Heart left ventricle (tissue), 16 donors: ENCODE measurements at places on chromosomes 1 and 21.

GRCh38 chr1:51344602-51345299 lies 14.4 kb upstream of the TTC39A start:
- DNase-seq = no peak

DNA sequence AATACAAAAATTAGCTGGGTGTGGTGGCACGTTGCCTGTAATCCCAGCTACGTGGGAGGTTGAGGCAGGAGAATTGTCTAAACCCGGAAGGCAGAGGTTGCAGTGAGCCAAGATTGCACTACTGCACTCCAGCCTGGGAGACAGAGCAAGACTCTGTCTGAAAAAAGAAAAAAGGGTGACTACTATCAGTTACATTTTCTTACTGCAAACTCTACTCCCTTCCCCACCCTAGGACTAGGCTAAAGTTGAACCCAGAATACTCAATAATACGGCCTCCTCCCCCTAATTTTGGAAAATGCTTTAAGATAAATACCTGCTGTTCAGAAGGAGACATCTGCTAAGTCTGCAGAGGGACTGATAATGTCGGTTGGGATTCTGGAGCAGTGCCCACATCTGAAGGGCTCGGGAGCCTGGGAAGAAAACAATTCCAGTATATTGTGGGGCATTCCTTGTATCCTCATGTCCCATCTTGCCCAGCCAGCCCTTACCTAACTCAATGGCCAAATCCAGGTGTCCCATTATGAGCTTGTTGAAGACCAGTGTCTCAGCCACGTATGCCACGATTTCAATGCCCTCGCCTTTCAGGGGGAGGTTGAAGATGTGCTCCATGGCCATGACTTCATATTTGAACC lies 89.7 kb downstream of the ADCY10 start:
- DNase-seq = no peak

DNA sequence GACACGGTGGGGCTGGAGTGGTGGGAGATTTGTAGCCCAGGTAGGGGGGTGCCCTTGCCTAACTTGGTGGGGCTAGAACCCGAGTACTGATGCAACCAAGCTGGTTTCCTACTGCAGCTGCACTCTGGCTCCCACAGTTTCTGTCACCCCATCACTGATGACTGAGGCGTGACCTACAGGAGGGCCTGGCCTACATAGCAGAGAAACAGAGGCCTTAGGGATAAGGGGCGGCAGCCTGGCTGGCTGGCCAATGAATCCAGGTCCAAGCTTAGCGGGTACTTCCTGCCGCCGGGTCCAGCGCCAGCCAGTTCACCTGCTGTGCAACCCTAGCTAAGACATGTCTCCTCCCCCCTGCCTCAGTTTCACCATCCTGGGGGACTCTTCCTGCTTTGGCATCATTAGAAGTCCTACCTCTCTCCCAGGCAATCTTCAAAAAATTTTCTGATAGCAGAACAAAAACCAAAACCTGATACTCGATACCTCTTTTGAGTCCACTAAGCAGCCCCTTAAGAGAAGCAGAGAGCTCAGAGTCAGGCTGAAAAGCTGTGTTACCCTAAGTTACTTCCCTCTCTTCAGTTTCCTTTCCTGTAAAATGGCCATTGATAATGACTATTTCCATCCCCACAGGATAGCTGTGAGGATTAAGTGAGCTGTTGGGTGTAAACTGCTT lies 27.3 kb upstream of the RNF19B start:
- no peak for DNase-seq

DNA sequence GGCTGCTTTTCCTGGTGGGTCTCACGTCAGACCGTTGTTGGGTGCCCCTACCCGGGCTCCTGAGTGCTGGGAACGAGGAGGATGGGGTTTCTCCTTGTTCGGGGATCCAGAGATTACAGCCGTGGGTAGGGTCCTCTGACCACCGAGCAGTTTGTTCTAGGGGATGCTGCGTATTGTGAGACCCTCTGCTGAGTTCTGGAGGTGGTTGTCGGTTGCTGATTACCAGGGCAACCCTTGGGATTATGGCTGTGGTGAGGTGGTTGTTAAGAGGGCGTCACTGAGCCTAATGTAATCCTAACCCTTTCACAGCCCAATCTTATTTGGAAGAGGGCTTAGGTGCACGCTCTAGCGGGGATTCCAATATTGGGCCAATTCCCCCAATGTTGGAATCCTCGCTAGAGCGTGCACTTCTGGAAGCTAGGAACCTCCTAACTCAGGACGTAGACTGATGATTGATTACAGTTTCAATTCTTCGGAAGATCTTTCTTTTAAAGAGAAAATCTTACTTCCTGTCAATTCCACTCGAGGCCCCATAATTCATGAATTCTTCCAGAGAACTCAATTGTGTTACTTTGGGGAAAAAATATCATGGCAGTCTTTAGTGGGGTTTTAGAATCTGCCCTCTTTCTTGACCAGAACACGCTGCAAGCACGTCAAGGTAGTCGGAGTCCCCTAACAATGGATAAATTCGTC lies 483 bp downstream of the TCEANC2 start:
- DNase-seq = no peak

DNA sequence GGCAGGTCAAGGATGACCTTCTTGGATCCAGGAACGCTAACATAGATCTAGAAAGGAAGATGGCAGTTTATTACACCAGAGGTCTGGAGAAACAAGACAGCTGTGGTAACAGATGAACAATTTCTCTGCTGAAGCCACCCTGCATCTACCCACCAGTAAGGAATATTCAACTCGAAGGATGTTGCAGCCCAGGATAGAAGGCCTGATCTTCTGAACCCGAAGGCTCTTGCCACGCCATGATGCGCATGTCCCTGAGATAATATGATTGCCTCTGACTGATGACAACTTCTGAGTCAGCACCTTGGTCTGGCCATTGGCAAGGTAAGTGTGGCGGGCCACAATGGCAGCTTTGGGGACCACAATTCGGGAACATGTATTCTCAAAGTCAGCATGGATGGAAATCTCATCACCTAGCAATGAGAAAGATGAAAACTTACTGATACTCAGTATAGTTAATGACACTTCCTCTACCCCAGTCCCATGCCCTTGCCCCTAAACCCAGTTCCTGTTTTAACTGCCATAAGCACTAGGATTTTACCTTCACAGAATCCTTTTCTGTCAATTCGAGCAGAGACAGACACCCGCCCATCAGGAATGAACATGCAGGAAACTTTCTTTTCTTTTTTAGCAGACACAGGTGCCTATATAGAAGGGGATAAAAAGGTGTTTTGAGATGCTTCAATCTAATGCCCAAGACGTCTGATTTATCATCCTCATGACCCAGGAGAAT lies 1.8 kb downstream of the TXNIP start:
- DNase-seq = peak; percentile 48

GRCh38 chr1:24154215-24154614 lies 11.3 kb upstream of the IL22RA1 start:
- no peak for DNase-seq

- DNase-seq = no peak
Measured at GRCh38 chr1:93692026-93692425, 10.4 kb upstream of the BCAR3 start.

GRCh38 chr1:231611851-231612250 lies 14.7 kb upstream of the DISC1 start:
- DNase-seq = no peak

GRCh38 chr1:147815503-147815902 lies 55.1 kb upstream of the GJA5 start:
- no peak for DNase-seq

DNA sequence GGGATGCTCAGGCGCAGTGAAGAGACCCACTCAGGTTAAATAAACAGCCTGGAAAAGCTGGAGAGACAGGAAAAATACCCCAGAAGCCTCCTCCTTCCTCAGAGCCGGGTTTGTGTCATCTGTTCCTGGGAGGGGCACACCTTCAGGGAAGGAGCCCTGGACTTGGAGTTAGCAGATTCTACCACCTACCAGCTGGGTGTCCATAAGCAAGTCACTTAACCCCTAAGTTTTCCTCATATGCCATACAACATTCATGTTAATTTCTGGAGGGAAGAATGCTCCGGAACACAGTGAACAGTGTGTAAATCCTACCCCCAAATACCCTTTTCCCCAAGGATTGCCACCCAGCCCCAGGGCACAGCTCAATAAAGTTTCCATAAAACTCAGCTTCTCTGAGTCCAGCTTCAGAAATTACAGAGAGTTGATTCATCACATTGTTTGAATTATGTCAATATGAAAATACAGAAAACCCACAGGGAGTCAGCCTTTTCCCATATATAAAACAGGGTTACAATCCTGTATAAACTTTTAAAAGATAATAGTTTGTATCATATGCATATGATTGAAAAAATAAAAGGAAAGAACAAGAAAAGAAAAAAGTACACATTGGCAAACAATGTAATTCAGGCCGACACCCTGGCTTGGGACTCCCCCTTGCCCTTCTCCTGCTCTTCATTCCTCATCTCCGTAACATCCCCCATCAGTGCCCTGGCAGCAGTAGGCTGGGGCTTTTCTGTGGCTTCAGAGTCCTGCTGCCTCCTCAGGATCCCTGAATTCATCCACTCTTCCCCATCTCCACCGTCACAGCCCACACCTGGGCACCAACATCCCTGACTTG lies 291.8 kb upstream of the USP24 start:
- no peak for DNase-seq

- DNase-seq = no peak
Measured at GRCh38 chr1:103937763-103938357, 188.2 kb downstream of the AMY1C start.

GRCh38 chr1:220786337-220787068 lies at the start of gene MTARC1:
MTARC1 (plus strand) TSS chr1:220786913; CDS start chr1:220786945, 32 bp downstream.
- DNase-seq = peak; percentile 88

DNA sequence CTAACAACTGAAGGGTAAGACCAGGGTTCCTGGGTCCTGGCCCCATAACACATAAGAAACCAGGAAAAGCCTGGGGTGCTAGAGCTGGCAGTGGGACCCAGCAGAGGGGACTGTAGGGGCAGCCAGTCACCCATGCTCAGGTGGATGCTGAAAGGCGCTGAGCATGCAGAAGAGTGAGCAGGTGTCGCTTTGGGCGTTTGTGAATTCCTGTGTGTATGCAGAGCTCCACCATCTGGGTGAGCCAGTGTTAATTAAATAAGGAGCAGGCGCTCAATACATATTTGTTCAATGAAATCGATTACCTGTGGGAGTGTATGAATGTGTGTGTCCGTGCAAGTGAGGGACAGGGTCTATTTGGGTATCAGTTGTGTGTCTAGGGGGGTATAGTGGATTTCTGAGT lies 499 bp downstream of the C1QA start:
- no peak for DNase-seq

- no peak for DNase-seq
Measured at GRCh38 chr21:23698619-23699018, 1908.7 kb downstream of the MRPL39 start.

DNA sequence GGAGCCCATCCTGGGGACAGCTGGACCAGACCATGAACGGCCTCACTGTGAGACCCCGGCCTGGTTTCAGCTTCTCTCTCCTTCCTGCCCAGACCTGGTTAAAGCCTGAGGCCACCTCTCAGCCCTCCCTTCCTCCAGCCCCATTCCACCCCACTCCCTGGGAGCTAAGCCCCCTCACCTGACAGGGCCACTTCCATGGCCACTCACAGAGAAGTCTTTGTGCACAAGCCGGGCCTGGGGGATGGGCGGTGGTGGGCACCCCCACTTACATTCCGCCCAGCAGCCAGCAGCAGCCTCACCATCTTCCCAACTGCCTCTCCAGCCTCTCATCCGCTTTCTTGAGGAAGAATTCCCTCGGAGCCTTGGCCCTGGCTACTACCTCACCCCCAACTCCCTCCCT lies 40.4 kb downstream of the RHBG start:
- DNase-seq = no peak
